ENCODE measurements at places on chromosomes 2 and 18. TPM values are rescaled to one million over a fixed set of nuclear protein-coding genes. Genes with fewer than 3 reads are reported as not detected.

Gene GLI2
- 45.9 TPM for total RNA-seq

Gene DQX1
- total RNA-seq, result 1.3 TPM

GRCh38 chr2:157866202-157866601, 9.9 kb downstream of the ACVR1 start:
- no peak for DNase-seq

DNA sequence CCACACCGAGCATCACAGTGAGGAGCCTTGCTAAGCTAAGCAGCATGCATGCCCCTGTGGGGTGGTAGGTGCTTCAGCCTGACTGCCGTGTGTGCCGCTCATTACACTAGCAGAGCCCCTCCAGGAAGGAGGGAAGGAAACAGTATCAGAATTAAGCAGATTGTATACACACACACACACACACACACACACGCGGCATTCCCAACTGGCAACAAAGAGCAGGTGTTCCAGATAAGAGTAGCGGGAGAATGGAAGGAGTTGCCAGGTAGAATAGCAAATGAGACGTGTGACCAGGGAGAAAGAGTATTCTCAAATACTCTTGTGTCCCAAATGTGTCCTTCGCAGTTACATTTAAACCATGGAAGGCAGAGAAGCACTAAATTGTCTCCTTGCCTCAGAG, 47.6 kb upstream of the TTC39C start:
- DNase-seq, result no peak

DNA sequence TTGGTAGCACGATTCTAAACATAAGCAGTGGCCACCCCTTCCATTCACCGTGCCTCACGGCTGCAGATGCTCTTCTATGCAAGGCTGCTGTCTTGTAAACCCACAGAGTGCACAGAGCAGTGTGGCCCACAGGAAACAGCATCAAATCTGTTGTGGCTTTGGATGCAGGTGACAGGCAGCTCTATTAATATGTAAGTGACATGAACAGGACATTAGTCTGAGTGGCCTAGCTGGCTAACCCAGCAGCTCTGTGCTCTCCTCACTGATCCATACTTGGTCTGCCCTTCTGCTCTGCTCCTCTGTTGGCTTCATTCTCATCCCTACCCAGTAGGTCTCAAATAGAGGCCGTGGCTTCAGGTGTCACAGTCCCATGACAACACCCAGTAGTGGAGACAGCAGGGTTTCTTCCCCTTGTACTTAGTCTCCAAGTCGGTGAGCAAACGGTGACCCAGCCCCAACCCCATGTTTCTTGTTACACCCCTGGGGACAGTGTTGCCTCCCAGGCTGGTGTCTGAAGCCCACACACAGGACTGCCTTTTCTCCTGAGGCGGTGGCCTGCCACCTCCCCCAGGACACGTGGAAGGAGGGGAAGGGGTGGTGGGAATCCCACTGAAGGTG, 5.8 kb downstream of the SH3RF3 start:
- DNase-seq, result no peak

GRCh38 chr2:124065636-124066035, 40.5 kb downstream of the CNTNAP5 start:
- no peak for DNase-seq

- DNase-seq, result no peak
Measured at GRCh38 chr2:136238286-136239078, 120.5 kb upstream of the CXCR4 start.

All from WTC11 (cell line).